Vagina (tissue), 2 donors: ENCODE measurements at places on chromosomes 11 and 22. TPM values are rescaled to one million over a fixed set of nuclear protein-coding genes. Genes with fewer than 3 reads are reported as not detected.

- no peak for DNase-seq
These were observed 34.7 kb downstream of the LDHAL6A start for GRCh38 chr11:18490319-18490718.

DNA sequence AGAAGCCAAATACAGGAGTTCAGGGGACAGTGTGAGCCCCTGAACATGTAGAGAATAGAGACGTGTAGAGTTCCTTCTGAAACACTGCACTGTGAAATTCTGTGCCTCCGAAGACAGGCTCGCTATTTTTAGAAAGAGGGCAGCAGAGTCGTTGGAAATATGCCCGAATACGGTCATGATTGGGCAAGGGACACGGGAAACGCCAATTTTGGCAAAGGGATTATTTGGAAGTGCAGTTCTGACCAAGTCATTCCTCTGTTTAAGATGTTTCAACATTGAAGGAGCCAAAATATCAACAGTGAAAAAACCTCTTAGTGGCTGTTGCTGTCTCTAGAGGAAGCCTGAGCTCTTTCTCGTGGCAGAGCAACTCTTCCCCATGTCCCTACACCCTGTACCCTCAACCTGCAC lies 9.5 kb upstream of the CBX6 start:
- DNase-seq = peak; percentile 91

The ARHGEF17 gene
- 32.9 TPM for total RNA-seq

- no peak for DNase-seq
These were observed 126.3 kb downstream of the LUZP2 start for GRCh38 chr11:24623121-24623520.

The DGCR6 gene
- 1.5 TPM for total RNA-seq

GRCh38 chr22:19996694-19997384 lies 19.8 kb downstream of the ARVCF start:
- DNase-seq = no peak

- DNase-seq = peak; percentile 98
These were observed 2.1 kb upstream of the PHLDB1 start for GRCh38 chr11:118605116-118605867.

- no peak for DNase-seq
These were observed 12.9 kb downstream of the ZNF74 start for GRCh38 chr22:20406686-20407408.

GRCh38 chr11:97111559-97111958 lies 721.7 kb downstream of the JRKL start:
- DNase-seq = no peak

DNA sequence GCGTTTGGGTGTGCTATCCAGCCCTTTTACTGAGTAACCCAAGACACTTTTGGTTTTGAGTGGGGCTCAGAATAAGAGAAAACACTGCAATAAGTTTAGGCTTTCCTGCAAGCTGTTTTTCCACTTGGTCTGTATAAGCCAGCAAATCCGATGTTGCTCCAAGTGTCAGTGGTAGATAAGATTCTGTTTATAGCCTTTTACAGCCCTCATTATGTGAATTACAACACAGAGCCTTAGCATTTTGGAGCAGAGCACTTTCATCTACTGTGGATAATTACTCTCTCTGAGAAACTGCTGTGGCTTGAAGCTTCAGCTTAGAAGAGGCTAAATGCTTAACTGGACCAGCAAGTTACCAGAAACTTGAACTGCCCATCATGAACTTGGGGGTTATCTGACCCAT lies 601.1 kb downstream of the JRKL start:
- no peak for DNase-seq

GRCh38 chr11:57124505-57124904 lies 57.2 kb upstream of the LRRC55 start:
- DNase-seq = no peak

The ABCC8 gene
- 13.0 TPM for total RNA-seq

GRCh38 chr11:83112886-83113285 lies 41.2 kb upstream of the RAB30 start:
- DNase-seq = no peak

GRCh38 chr11:15142838-15143237 lies 28.1 kb downstream of the INSC start:
- DNase-seq = peak; percentile 49

GRCh38 chr11:35227576-35228327 lies 88.8 kb downstream of the CD44 start:
- DNase-seq = no peak

DNA sequence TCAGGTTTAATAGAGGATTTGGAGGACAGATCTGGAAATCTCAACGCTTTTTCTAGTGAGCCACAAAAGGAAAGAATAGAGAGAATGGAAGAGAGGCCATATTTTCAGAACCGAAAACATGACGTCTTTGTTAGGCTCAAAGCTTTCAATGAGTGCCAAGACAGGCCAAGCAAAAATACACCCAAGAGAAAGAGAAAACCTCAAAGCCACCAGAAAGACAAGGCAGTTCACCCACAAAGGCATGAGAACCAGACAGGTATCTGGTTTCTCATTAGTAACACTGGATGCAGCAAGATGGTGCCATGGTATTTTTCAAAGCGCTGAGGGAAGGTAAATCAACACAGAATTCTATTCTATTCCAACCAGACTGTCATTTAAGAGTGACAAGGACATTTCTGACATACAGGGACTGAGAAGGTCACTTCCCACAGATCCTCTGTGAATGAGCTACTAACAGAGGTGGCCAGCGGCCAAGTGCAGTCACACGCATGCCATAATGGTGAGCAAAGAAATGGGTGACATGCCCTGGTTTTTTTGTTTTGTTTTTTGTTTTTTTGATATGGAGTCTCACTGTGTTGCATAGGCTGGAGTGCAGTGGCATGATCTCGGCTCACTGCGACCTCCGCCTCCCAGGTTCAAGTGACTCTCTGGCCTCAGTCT lies 41.9 kb downstream of the TOLLIP start:
- no peak for DNase-seq

- DNase-seq = no peak
These were observed 14.7 kb downstream of the GRIK4 start for GRCh38 chr11:120526241-120526640.

- no peak for DNase-seq
These were observed 33.9 kb upstream of the SLC5A12 start for GRCh38 chr11:26755762-26756161.
